ENCODE measurements at places on chromosomes 1 and 21.

DNA sequence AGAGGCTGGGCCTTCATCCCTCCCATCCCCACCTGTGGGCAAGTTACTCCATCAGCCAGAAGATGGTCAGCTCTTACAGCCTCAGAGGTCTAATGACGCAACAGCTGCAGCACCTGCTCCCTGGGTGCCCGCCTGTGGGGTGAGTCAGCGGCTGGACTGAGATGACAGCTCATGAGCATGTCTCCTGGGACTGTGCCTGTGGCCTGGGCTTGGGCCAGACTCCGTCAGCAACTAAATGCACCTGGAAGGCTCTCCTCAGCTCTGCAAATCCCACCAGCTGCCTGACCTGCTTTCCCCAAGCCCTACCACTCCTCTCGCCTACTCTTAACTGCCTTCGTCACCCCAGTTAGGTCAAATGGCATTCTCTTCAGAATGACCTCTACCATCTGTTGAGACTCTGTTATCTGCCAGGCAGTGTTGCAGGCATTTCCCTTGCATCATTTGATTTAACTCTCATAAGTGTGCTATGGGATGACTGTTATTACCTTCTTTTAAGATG, 47.7 kb downstream of the ETS2 start:
- DNase-seq, result no peak

DNA sequence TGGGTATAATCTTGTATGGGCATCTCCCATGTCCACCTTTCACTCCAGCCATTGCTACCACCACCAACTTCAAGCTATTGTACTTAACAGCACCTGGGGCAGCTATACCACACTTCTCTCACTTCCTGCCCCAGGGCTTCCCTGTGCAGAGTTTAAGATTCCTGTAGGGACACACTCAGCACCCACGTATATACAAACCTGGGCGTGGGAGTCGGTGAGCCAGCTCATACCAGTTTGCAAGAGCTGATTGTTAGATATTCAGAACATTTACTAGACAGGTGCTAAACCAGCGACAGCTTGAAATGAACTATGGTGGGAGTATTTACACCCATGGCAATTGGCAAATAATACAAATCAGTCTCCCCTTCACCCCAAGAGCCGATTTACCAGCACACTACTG, 114.8 kb upstream of the CSF3R start:
- no peak for DNase-seq

DNA sequence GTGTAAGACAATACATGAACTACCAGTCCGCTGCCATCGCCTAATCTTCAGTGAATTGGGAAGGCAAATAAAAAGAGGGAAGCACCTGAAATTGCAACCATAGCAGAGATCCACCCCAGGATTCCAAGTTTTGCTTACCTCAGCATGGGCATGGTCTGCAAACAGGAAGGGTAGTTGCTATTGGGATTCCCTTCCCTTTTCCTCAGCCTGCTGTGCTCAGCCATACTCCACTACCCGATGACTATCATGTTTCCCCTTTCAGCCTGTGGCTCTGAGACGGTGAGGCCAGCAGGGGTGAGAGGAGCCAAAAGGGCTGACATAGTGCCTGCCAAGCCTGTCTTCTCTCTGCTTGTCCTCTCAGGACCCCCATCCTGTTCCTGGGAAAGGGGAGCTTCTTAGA, 64.2 kb downstream of the GPR137B start:
- DNase-seq, result no peak

DNA sequence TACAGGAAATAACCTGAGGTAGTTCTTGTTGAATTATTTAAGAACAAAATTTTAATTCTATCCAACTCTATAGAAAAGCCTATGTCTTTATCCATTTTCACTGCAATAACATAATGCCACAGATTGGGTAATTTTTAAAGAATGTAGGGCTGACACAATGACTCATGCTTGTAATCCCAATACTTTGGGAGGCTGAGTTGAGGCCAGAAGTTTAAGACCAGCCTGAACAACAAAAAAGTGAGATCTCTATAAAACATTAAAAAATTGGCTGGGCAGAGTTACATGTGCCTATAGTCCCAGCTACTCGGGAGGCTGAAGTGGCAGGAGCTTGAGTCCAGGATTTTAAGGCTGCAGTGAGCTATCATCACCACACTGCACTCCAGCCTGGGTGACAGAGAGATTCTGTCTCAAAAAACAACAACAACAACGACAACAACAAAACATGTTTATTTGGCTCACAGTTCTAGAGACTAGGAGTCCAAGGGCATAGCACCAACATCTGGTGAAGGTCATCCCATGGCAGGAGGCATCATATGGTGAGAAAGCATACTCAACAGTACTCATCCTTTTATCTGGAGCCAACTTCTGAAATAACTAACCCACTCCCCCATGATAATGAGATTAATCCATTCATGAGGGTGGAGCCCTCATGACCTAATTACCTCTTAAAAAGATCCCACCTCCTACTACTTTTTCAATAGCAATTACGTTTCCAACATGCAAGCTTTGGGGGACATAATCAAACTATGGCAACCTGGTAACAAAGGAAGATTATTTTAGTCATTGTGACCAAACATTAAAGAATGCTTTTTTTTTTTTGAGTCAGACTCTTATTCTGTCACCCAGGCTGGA, 59.6 kb downstream of the ABL2 start:
- no peak for DNase-seq

GRCh38 chr1:185412385-185413087, 95.5 kb upstream of the IVNS1ABP start:
- DNase-seq, result no peak

GRCh38 chr1:161198194-161198896, 509 bp downstream of the ADAMTS4 start:
- no peak for DNase-seq
